ENCODE measurements at places on chromosomes 6 and 20. TPM values are rescaled to one million over a fixed set of nuclear protein-coding genes. Genes with fewer than 3 reads are reported as not detected.

The ID1 gene
- 141 TPM for total RNA-seq

The SLC12A5 gene
- total RNA-seq, result 0.28 TPM

The C20orf141 gene
- total RNA-seq, result 0.37 TPM

The CD24 gene
- 0.57 TPM for total RNA-seq

The CAGE1 gene
- total RNA-seq, result 0.09 TPM

The HSP90AB1 gene
- total RNA-seq, result 262 TPM

The MAPK13 gene
- 8.1 TPM for total RNA-seq

Measured in smooth muscle cell of bladder (primary cell).